ENCODE measurements at places on chromosomes 6 and 20. TPM values are rescaled to one million over a fixed set of nuclear protein-coding genes. Genes with fewer than 3 reads are reported as not detected.

DSP gene
- 2.5 TPM for total RNA-seq

CPXM1 gene
- total RNA-seq: 8.8 TPM

CDH26 gene
- 2.2 TPM for total RNA-seq

PM20D2 gene
- total RNA-seq: 16.6 TPM

GINS1 gene
- 6.9 TPM for total RNA-seq

SGK2 gene
- total RNA-seq: 3.1 TPM

BMP6 gene
- 3.4 TPM for total RNA-seq

FABP7 gene
- 887 TPM for total RNA-seq

MAP3K5 gene
- 8.5 TPM for total RNA-seq

SMIM28 gene
- not detected for total RNA-seq

STMND1 gene
- not detected for total RNA-seq

SMOC2 gene
- 1.3 TPM for total RNA-seq

HLA-DOB gene
- not detected for total RNA-seq

All from parietal lobe (tissue), 2 donors.